ENCODE measurements at places on chromosomes 3 and 15.

- DNase-seq = peak; percentile 29
These were observed 157.9 kb downstream of the CHL1 start for GRCh38 chr3:354432-354831.

DNA sequence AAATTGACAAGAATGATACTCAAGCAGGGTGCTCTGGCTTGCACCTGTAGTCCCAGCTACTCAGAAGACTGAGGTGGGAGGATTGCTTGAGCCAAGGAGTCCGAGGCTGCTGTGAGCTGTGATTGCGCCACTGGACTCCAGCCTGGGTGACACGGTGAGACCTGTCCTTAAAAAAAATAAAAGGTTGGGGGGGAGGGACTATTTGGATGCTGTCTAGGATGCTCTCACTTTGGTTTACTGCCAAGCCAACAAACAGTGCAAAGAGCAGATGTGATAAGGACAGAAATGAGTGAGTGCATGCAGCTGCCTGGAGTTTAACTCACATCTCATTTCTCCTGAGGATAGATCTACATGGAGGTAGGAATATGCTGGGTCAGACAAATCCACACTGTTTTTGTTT is 130.0 kb downstream of the FRMD4B start:
- DNase-seq = no peak

GRCh38 chr3:133706033-133706432 is 40.2 kb upstream of the TF start:
- no peak for DNase-seq

GRCh38 chr15:76187163-76187562 is 124.1 kb downstream of the ETFA start:
- no peak for DNase-seq

GRCh38 chr3:88147261-88147660 is 2.5 kb upstream of the C3orf38 start:
- DNase-seq = no peak

DNA sequence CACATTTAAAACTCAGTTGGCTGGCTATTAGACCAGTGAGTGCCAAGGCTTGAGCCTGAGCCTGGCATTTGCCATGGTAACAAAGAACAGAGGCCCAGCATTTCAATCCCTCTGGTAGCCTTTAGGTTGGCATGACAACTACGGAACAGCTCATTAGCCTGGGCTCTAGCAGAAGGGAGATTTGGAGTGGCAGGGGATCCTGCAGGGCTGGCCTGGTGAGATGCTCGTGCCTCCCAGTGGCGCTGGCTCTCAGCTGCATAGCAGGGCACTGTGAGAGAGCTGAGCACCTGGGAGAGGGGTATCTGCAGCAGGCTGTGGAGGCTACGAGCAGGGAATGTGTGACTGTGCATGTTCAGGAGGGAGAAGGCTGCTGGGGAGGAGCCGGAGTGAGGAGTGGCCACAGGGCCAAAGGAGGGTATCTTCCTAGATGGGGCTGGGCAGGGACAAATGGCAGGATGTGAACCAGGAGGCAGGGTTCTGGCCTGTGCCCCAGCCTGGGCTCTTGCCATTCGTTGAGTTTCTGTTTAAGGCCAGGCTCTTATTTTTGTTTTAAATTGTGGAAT is 5.6 kb upstream of the ABTB1 start:
- no peak for DNase-seq

GRCh38 chr15:88512078-88512477 is 34.4 kb downstream of the DET1 start:
- DNase-seq = no peak

DNA sequence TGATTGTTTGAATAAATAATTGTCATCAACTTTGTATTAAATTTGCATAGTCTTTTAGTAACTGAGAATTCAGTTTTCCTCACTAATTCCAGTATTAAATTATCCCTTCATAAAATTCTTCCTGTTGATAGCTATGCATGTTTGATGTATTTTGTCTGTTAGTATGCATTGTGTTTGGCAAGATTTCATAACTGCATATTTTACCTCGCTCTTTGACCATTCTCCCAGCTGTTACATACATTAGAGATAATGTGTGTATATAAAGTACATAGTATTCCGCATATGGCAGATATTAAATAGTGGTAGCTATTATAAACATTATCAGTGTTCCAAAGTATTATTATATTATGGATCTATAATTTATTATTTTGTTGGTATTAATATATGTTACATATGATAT is 10.6 kb upstream of the NFKBIZ start:
- no peak for DNase-seq

DNA sequence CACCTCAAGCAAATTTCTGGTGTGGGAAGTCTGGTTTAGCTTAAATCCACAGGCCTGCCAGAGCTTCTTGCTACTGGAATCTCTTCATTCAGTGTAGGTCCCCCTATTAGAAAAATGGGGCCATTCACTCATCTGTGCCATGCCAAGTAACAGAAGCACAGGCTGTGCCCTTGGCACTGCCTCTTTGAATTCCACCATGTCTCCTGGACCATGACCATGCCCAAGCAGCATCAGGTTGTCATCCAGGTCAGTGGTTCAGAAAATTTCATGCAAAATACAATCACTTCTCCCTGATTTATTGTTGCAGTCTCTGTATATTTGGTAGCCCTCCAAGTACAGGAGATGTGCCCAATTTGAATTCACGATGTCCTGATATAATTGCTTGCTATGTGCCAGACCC is 602.1 kb upstream of the ZNF385D start:
- no peak for DNase-seq

DNA sequence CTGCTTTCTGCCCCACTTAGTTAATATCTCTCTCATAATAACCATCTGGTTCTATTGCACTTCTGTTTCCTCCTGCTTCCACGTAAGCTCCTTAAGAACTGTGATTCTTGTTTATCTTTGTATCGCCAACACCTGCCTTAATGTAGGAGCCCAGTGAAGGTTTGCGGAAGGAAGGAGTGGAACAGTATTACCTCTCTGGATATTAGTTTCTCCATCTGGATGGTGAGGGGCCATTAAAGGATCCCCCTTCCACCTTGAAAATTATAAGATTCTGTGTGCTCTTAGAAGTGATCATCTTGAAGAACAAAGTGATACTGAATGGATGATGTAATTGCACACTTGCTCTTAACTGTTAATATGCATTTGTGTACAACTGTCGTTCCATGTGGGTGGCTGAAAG is 2.2 kb downstream of the CHRNA5 start:
- no peak for DNase-seq

DNA sequence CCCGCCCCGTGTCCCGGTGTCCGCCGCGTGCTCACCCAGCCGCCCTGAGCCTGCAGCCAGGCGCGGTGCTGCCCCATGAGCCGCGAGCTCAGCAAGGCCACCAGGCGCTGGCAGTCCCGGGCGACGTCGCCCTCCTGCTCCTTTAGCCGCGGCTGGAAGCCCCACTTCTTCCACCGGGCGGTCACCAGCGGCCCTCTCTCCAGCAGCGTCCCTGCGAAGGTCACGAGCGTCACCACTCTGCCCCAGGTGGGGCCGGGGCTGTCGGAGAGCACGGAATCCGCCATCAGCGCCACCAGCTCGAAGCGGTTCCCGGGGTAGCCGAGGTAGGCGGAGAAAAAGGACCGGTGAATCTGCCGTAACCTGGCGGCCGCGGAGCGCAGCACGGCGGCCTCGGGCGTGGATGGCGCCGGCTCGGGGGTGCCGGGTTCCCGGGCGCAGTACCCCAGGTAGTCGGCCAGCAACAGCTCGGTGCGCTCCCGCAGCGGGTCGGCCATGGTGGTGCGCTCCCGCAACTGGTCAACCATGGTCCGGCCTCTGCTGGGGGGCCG is 298 bp downstream of the BCL2L10 start:
- peak; percentile 35 for DNase-seq

DNA sequence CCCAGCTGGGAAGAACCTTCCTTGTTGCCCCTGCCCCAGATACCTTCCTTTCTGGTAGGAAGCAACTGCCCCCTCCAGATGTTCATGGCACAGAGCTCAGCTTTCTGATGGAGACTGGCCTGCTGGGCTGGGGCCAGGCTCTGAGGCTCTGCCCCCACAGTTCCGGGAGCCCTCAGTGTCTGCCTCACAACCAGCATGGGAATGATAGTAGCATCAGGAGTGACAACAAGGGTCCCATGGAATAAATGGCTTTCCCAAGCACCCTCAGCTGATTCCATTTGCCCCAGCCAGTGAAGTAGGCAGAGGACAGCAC is 65.6 kb upstream of the IQSEC1 start:
- DNase-seq = no peak

DNA sequence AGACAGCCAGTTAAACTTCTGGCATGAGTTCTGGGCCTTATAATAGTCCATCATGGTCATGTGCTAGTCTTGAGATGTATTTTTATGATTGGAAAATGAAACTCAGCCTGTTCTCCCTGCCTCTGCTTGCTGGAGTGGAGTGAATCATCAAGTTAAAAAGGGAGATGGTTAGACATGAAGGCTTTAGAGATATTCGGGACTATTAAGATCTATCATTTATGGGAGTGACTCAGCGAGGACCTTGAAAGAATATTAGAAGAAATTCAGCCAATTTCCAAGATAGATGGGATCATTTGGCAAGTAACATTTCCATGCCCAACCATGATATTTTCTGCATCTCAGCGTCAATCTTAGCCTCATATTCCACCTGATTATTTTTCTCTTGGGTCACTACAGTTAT is 79.8 kb downstream of the AGBL1 start:
- DNase-seq = no peak

GRCh38 chr15:80482696-80483095 is 78.5 kb downstream of the ARNT2 start:
- no peak for DNase-seq

DNA sequence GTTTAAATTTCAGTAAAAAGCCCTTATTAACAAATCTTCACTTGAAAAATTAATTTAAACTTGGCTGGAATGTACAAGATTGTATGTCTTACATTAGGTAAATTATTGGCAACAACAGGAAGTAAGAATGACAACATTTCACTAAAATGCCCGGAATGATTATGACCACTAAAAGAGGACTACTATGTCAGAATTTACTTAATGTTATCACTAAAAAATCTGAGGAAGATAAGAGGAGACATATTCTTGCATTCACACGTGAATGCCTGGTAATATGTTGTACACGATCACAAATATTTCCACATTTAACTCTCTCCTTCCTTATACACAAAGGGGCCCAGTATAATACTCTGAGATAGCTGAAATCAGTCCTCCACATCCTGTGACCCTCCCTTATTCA is 29.7 kb downstream of the VGLL3 start:
- no peak for DNase-seq

- no peak for DNase-seq
These were observed 57.2 kb upstream of the ZBTB38 start for GRCh38 chr3:141311170-141311495.

GRCh38 chr3:58059349-58060321 is 51.4 kb downstream of the FLNB start:
- DNase-seq = no peak

DNA sequence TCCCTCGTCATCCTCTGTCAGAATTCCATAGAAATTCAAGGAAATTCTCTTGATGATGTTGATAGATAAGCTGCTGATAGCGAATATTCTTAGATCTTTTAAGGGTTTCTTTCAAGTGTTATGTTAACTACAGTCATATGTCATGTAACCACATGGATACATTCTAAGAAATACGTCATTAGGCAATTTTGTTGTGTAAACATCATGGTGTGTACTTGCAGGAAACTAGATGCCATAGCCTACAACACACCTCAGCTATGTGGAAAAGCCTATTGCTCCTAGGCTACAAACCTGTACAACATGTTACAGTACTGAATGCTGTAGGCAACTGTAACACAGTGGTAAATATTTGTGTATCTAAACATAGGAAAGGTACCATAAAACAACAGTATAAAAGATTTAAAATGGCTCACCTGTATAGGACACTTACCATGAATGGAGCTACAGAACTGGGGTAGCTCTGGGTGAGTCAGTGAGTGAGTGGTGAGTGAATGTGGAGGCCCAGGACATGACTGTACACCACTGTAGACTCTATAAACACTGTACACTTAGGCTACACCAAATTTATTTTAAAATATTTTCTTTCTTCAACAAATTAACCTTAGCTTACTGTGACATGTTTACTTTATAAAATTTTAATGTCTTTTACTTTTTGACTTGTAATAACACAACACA is 34.6 kb downstream of the GLDN start:
- DNase-seq = no peak

- no peak for DNase-seq
These were observed 86.7 kb downstream of the VGLL4 start for GRCh38 chr3:11556851-11557644.

DNA sequence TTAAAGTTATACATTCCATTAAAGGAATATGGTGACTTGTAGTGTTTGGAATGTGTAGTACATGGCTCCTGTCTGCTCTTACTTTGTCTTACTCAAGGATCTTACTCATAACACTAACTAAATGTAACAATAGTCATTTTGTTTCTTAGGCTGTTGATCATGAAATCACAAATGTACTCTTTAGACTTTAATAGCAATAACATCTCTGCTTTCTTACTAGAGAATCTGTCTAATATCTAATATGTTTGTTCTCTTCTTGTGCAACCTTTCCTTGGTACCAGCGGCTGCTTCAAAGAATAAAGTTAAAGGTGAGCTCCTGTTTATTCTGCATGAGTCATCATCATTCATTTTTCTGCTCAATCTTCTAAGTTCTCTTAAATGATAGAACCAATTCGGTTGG is 767.5 kb downstream of the CADM2 start:
- DNase-seq = no peak

DNA sequence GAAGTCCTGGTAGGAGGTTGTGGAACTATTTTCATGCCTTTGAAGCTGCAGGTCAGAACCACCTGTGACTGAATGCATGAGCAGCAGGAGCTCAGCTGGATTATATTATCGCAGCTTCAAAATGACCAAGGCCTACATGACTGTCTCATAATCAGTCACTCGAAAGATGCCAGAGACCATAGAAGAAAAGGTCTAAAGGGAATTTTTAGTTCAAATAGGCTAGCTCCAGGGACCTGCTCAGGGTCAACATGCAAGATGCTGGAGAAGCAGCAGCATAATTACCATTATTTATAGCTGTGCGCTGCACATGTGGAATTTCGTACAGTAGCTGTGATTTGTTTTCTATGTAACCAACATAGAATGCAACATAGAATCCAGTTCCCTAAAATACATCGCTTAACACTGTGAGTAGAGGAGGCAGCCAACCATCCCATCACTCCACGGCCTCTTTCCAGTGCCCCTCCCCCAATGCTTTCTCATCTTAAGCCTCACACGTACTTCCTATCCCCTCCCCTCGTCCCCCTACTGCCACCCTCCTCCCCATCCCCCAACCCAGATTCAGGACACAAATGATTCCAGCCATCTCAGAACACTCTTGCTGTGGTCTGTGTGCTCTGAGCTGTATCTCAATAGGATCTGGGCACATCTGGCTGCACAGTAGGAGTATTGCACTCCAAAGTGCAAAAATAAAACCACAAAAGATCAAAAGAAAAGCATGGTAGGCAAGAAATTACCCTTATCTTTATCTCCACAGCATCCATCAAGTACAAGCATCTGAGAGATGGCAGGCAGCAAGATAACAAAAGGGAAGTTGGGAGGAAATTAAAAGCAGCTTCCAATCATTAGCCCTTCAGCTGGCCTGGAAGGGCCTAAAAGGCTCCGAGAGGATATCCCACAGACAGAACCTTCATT is 352.8 kb upstream of the SEMA6D start:
- no peak for DNase-seq

DNA sequence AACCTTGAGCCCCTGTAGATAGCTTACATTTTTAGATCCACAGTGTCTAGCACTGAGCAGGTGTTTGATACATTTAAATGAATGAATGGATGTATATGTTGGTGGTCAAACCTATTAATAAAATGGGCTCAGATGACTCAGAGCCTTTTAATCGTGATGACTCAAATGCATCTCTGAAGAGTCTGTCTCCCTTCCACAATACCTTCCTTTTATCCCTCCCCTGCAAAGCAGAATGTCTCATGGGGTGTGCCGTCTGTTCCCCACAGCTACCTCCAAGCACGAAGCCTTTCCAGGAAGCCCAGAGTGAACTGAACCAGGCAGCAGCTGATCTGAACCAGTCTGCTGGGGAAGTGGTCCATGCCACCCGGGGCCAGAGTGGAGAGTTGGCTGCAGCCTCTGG is 303.5 kb upstream of the TPM1 start:
- DNase-seq = no peak
